ENCODE measurements at places on chromosomes 7 and 10. TPM values are rescaled to one million over a fixed set of nuclear protein-coding genes. Genes with fewer than 3 reads are reported as not detected.

DNA sequence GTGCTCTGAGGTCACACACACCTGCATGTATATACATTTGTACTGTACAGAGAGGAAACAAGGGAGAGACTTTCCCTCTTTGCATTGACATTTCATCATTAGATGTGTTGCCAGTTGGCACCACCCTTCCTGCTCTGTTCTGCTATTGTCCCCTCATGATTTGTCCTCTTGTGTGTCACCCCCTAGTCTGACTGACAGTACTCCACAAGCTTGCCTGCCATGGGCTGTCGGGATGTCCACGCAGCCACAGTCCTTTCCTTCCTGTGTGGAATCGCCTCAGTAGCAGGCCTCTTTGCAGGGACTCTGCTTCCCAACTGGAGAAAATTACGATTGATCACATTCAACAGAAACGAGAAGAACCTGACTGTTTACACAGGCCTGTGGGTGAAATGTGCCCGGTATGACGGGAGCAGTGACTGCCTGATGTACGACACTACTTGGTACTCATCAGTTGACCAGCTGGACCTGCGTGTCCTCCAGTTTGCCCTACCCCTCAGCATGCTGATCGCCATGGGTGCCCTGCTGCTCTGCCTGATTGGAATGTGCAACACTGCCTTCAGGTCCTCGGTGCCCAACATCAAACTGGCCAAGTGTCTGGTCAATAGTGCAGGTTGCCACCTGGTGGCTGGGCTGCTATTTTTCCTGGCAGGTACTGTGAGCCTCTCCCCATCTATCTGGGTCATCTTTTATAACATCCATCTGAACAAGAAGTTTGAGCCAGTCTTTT is 9.4 kb downstream of the CLDN12 start:
- no peak for DNase-seq
- peaks cover 4% of the 10 kb centered on the region for H3K36me3 ChIP-seq
- H3K27ac ChIP-seq, result no peak overlapping the region

- H3K27ac ChIP-seq, result no peak overlapping the region
- no peak overlapping the region for H3K4me3 ChIP-seq
- H3K27me3 ChIP-seq, result no peaks in the 10 kb centered on the region
- no peaks in the 10 kb centered on the region for H3K36me3 ChIP-seq
- H3K4me1 ChIP-seq, result peaks cover 32% of the 10 kb centered on the region
Measured at GRCh38 chr10:85611093-85611740, 755.4 kb downstream of the GRID1 start.

DNA sequence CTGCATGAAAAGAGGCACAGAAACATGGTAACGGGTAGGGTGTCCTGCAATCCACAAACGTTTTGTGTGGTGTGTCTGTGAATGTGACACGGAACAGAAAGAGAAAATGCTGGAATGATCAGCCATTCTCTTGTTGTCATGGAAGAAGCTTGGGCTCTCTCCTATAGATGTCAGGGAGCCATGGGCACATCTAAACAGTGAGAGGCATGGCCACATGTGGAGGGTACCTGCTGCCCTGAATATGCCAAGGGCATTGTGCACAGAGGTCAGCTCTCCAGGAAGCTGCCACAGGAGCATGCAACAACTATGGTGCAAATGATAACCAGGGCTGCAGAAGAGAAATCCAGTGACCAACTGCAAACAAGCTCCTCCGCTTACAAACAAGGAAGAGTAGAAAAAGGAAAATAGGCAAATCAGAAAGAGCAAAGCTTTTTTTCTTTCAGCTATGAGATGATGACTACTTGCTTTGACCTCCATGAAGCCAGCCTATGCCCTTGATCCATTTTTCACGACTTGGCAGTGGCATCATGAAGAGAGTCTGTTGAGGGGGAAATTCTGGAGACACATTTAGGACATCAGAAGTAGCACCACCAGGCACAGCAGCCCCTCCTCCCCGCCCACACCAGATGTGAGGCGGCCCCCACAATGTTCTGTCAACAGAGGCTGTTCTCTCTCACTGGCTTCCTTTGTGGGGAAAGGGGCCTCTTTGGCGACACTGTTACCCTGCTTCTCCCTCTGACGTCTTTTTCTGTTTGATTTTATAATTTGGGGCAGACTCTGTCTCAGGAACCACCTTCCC is 4.8 kb upstream of the PDE1C start:
- peaks cover 24% of the 10 kb centered on the region for H3K27me3 ChIP-seq
- DNase-seq, result no peak
- H3K4me3 ChIP-seq, result no peak overlapping the region
- no peaks in the 10 kb centered on the region for H3K36me3 ChIP-seq
- no peak overlapping the region for H3K27ac ChIP-seq

DNA sequence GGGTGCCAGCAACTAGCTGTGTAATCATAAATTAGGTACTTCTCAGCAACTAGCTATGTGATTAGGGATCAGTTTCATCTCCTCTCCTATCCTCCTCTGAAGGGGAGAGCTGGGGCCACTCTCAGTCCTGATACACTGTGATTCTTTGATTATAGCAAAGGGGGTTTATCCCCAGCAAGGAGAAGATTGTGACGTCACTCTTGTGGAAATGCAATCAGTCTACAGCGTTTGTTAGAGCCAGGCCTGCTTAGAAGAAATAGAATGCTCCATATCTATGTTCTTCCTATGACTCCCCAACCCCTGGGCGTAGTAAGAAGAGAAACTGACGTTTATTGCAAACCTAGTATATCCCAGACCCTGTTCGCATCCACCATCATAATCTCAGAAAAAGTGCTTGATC is 308.2 kb downstream of the GFRA1 start:
- H3K36me3 ChIP-seq, result no peaks in the 10 kb centered on the region
- H3K27me3 ChIP-seq, result no peaks in the 10 kb centered on the region
- H3K4me3 ChIP-seq, result no peak overlapping the region
- no peak for DNase-seq
- no peaks in the 10 kb centered on the region for H3K4me1 ChIP-seq

GRCh38 chr10:112842832-112843360 is 107.2 kb upstream of the TCF7L2 start:
- H3K36me3 ChIP-seq, result no peaks in the 10 kb centered on the region
- H3K4me1 ChIP-seq, result peaks cover 4% of the 10 kb centered on the region
- H3K27me3 ChIP-seq, result no peaks in the 10 kb centered on the region
- no peak overlapping the region for H3K4me3 ChIP-seq
- no peak overlapping the region for H3K27ac ChIP-seq

DNA sequence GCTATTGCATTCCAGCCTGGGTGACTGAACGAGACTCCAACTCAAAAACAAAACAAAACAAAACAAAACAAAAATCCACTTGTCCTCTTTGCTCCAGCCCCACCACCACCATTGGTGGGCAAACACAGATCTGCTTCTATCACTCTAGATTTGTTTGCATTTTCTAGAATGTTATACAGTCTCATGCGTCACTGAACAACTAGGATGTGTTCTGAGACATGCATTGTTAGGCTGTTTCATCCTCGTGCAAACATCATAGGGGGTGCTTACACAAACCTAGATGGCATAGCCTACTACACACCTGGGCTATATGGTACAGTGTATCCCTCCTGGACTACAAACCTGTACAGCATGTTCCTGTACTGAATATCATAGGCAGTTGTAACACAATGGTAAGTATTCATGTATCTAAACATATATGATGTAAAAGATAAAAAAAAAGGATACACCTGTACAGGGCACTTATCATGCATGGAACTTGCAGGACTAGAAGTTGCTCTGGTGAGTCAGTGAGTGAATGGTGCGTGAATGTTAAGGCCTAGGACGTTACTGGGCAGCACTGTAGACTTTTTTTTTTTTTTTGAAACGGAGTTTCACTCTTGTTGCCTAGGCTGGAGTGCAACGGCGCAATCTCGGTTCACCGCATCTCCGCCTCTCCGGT is 45.3 kb downstream of the BTBD16 start:
- no peak overlapping the region for H3K4me3 ChIP-seq
- H3K27me3 ChIP-seq, result no peaks in the 10 kb centered on the region
- H3K27ac ChIP-seq, result no peak overlapping the region
- H3K36me3 ChIP-seq, result no peaks in the 10 kb centered on the region
- H3K4me1 ChIP-seq, result no peaks in the 10 kb centered on the region

DNA sequence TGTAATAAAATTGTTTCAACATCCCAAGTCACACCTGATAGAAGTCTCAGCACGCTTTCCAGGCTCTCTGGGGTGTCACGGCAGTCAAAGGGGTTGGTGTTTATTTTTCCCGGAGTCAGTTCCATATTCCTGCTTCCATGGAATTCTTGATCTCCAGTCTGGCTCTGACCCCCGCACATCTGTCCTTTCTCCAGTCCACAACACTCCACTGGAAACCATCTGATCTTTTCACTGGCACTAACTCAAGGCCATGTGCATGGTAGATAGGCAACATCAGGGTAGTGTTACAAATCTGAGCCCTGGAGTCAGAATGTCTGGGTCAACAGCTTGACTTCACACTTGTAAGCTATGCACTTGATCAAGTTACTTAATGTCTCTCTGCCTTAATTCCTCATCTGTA is 176.2 kb downstream of the WDR11 start:
- no peaks in the 10 kb centered on the region for H3K27me3 ChIP-seq
- DNase-seq, result no peak
- H3K27ac ChIP-seq, result no peak overlapping the region
- H3K36me3 ChIP-seq, result no peaks in the 10 kb centered on the region
- no peaks in the 10 kb centered on the region for H3K4me1 ChIP-seq

GRCh38 chr7:105268511-105269392 is 120.0 kb downstream of the SRPK2 start:
- no peaks in the 10 kb centered on the region for H3K27me3 ChIP-seq
- no peaks in the 10 kb centered on the region for H3K36me3 ChIP-seq
- DNase-seq, result peak; percentile 63
- peak overlapping the region; percentile 57 for H3K4me3 ChIP-seq
- peak overlapping the region; percentile 82 for H3K27ac ChIP-seq

GRCh38 chr10:47024399-47025252 is 113.4 kb downstream of the PTPN20 start:
- H3K4me1 ChIP-seq, result no peaks in the 10 kb centered on the region
- H3K27me3 ChIP-seq, result no peaks in the 10 kb centered on the region

GRCh38 chr10:36507715-36508114 is 617.7 kb upstream of the ANKRD30A start:
- H3K27ac ChIP-seq, result no peak overlapping the region
- H3K4me1 ChIP-seq, result no peaks in the 10 kb centered on the region
- H3K27me3 ChIP-seq, result no peaks in the 10 kb centered on the region
- H3K36me3 ChIP-seq, result no peaks in the 10 kb centered on the region

DNA sequence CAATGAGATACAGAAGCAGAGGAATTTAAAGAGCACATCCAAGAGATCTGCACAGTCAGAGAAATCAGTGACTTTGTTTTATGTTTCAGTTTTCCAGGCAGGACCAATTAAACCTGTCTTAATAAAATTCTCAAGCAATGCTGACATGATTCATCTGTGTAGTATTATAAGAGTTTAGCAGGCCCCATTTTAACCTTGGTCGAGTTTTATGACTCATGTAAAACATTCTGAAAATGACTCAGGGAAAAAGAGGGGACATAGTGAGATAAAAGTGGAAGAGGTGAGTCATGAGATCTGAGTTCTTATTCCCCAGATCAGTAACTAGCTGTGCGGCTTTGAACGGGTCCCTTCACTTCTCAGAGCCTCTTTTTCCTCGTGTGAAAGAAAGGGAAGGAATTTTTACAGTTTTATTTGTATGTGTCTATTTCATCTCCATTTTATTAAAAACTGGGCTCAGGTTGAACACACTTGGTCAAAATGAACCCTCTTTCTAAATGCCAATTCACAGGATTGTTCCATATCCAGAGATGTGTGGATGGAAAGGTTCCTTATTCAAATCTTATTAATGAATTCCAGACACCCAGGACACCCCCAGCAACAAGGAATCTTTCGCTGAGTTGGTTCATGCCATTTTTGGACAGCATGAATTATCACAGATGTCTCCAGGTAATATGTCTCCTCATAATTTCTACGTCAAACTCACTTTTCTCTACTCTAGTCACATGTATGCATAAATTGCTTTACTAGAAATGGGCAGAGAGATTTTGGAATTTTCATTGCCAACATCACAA is 143.2 kb downstream of the JAZF1 start:
- no peak for DNase-seq
- H3K27ac ChIP-seq, result no peak overlapping the region
- H3K4me1 ChIP-seq, result no peaks in the 10 kb centered on the region

GRCh38 chr7:92631067-92631849 is 41.1 kb upstream of the FAM133B start:
- no peak overlapping the region for H3K4me3 ChIP-seq
- no peak for DNase-seq
- peaks cover 3% of the 10 kb centered on the region for H3K4me1 ChIP-seq
- peaks cover 11% of the 10 kb centered on the region for H3K36me3 ChIP-seq
- no peak overlapping the region for H3K27ac ChIP-seq
- no peaks in the 10 kb centered on the region for H3K27me3 ChIP-seq

DNA sequence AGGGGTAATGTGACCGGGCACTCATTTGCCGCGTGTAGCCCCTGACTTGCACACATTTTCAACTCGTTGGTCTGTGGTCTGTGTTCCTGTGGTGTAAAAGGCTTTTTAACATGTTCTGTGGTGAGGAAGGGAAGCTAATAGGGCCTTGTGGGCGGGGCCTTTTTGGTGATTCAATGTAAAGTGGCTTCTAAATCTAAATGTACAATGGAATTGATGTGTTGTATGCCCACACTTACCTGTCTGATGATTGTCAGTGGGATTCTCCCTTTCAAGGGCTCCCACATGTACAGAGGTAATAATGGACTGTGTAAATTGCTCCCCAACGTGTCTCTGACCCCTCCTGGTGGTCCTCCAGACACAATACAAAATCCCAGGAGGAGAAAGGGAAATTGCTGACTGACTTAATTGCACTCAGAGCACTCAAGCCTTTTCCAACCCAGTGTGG is 43.1 kb upstream of the GATAD1 start:
- DNase-seq, result no peak
- H3K36me3 ChIP-seq, result peaks cover 7% of the 10 kb centered on the region
- no peaks in the 10 kb centered on the region for H3K27me3 ChIP-seq
- H3K27ac ChIP-seq, result no peak overlapping the region

DNA sequence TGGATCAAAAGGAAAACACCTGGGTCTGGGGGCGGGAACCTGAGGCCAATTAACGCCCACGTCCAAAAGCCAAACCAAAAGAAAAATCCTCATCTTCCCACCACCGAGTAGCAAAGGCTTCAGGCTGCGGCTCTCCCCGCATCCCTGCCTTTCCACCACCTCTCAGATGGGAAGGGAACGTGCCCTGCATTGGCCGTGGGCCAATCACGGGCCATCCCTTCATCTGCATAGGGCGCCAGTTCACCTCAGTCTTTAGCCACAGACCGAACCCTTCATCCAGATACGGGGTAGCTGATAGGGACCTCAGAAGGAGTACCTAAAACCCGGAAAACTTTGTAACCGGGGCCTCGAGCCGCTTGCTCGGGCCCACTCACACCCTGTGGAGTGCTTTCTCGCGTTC is 626 bp downstream of the PRPF18 start:
- DNase-seq, result peak; percentile 5
- H3K4me1 ChIP-seq, result peaks cover 11% of the 10 kb centered on the region
- H3K27ac ChIP-seq, result no peak overlapping the region
- H3K27me3 ChIP-seq, result peaks cover 10% of the 10 kb centered on the region

PDE1C gene
- total RNA-seq, result 2.4 TPM

HACD1 gene
- 7.3 TPM for total RNA-seq

WIPF3 gene
- total RNA-seq, result 0.14 TPM

PPRC1 gene
- total RNA-seq, result 7.6 TPM

ANKRD22 gene
- total RNA-seq, result 15.5 TPM

VSTM4 gene
- 3.4 TPM for total RNA-seq

WAPL gene
- 50.9 TPM for total RNA-seq
